T-helper 17 cell (primary cell): ENCODE measurements at places on chromosomes 12 and 14.

GRCh38 chr12:58169826-58170225 lies 228.5 kb downstream of the ATP23 start:
- no peak for DNase-seq

- no peak for DNase-seq
These were observed 7.0 kb downstream of the NIN start for GRCh38 chr14:50823762-50824636.

GRCh38 chr12:68633614-68634558 lies 23.2 kb downstream of the RAP1B start:
- no peak for DNase-seq

- DNase-seq, result no peak
These were observed 930 bp upstream of the MIA2 start for GRCh38 chr14:39232554-39233415.

GRCh38 chr14:36683083-36683724 lies 21.5 kb downstream of the PAX9 start:
- DNase-seq, result no peak

DNA sequence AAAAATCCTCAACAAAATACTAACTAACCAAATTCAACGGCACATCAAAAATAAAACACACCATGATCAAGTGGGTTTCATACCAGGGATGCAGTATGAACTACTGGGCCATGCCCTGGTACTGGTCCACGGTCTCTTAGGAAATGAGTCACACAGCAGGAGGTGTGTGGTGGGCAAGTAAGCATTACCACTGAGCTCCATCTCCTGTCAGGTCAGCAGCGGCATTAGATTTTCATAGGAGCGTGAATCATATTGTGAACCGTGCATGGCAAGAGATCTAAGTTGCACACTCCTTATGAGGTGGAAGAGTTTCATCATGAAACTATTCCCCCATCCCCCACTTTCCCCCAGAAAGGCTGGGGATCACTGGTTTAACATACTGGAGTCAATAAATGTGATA lies 6.7 kb upstream of the LGR5 start:
- no peak for DNase-seq

DNA sequence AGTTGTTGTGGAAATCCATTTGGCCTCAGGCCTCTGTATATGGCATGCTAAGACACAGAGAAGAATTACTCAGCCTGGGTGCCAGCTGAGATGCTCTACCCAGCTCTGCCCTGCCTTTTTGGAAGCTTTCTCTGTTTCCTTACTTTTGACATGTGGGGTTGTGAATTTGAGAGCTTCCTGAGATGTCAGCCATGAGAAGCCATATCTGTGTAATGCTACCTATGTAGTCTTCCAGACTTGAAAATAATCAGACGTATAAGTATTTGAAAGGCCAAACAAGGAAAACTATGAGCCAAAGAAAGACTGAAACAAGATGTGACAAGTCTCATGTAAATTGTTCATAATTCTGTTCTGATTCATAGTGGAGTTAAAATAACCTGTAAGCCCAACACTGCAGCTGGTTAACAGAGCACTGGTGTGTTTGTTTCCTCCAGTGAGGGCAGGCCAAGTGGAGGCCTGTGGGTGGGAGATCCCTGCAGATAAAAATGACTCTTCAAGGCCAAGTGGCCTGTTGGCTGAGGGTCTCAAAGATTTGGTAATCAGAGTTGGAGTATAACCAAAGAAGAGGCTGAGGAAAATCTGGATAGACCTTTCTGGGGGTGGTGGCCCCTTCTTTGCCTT lies 94.0 kb downstream of the TMX1 start:
- no peak for DNase-seq

GRCh38 chr12:93846936-93847516 lies 169.9 kb downstream of the CRADD start:
- DNase-seq, result no peak

- no peak for DNase-seq
These were observed 2.6 kb downstream of the GALNT16 start for GRCh38 chr14:69262516-69262915.

- no peak for DNase-seq
These were observed 716.7 kb upstream of the TMEM132C start for GRCh38 chr12:127550271-127550670.

GRCh38 chr14:68486033-68486732 lies 306.7 kb downstream of the ZFP36L1 start:
- no peak for DNase-seq

GRCh38 chr14:89603938-89604480 lies 187.0 kb upstream of the FOXN3 start:
- no peak for DNase-seq

GRCh38 chr12:127343940-127344339 lies 923.0 kb upstream of the TMEM132C start:
- DNase-seq, result no peak

GRCh38 chr12:94379479-94380113 lies 80.1 kb downstream of the CEP83 start:
- DNase-seq, result no peak

DNA sequence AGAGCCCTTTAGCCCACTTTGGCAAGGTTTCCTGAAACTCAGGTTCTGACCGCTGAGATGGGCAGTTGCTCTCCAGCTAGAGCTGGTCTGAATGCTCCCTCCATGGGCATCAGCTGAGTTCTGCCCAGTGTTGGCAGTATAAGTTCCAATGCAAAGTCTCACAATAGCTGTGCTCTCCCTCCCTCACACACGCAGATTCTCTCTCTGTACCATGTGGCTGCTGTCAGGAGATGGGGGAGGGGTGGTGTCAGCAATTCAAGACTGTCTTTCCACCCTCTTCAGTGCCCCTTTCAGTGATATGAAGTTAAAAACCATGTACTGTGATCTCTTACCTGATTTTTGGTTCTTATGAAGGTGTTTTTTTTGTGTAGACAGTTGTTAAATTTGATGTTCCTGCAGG lies 164.3 kb upstream of the PLEKHA5 start:
- DNase-seq, result no peak

GRCh38 chr12:10215436-10215835 lies 2.8 kb downstream of the GABARAPL1 start:
- DNase-seq, result no peak

DNA sequence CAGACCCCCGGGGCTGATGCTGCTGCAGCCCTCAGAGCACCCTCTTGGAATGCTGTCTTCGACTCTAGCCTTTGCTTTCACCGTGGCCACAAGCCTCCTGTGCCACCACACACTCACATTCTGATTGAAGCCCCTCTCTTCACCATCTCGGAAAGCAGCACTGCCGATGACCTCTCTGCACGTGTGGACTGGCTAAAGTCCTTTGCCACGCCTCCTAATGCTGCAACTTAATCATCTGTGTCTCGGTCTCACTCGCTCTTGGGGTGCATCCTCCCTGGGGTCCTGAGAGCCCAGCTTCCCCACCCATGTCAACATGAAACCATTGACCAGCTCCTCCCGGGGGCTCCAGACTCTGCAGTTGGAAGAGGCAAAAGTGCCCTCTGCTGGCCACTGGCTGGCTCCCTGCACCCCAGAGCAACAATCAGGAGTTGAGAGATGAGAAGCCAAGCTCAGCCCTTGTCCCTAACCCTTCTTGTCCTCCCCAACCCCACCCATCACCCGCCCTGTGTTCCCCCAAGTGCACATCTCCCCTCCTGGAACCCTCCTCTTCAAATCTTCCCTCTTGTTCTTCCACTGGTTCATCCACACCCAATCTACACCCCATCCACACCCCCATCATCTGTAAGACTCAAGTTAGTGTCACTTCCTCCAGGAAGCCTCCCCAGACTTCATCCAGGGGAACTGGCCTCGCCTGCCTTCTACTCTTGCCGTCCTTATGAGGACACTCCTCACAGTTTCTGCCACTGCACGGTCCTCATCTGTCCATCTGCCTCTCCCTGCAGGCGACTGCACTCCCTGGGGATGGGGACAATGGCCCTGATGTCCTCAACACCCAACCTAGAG lies 23.6 kb upstream of the FAM181A start:
- no peak for DNase-seq

DNA sequence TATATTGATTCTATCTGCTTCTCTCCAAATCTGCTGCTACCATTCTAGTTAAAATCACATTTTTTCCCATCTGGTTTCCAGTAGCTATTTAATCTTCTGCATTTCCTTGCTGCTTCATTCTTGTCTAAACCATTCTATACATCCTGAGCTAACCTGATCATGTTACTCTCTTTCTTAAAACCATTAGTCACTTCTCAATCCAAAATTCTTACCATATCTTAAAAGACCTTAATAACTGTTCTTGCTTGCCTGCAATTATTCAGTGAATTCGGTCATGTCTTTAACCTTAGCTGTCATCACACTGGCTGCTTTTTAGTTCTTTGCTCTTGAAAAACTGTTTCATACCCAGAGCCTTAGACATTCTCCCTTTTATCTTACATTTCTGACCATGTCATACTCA lies 56.4 kb upstream of the PZP start:
- DNase-seq, result no peak

- no peak for DNase-seq
These were observed 10.9 kb downstream of the RTL1 start for GRCh38 chr14:100892496-100893227.

GRCh38 chr12:128609861-128610260 lies 213.9 kb downstream of the SLC15A4 start:
- no peak for DNase-seq

GRCh38 chr14:40762685-40763084 lies 844.0 kb upstream of the LRFN5 start:
- no peak for DNase-seq

- DNase-seq, result no peak
These were observed 2.7 kb downstream of the LRP1 start for GRCh38 chr12:57130941-57131340.

DNA sequence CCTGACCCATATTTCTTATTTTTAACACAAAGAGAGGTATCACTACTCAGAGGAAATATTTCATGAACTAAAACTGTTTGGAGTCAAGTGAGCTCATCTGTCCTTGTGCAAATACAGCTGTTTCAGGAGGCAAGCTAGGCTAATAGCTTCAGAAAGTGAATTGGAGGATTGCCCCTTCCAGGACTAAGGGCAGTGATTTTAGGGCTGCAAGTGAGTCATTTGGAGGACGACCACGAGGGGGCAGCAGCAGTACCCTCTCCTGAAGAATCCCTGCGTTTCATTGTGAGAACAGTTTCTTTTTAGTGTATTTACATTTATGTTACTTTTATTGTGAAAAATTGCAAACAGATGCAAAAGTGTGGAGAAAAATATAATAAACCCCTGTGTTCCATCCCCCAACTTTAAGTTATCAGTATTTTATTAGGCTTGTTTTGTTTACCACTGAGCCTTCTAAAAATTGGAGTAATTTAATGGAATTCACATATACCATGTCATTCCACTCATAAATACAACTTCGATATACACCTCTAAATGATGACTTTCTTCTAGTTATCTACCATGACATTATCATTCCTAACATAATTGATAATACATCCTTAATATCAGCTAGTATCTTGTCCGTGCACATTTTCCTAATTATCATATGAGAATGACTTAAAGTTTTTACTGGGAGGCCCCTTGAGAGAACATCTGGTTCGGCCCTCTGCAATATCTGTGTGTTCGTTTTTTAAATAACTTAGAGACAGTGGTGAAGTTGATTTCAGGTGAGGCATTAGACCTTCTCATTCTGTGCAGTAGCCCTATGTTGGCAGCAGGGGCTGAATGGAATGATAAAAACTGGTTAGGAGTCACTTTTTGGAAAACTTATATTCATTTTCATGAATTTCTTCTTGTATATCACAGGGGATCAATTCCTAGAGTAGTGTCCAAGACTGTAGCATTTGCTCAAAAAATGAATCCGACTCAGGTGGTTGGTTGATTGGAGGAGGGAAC lies 13.7 kb downstream of the FOXJ2 start:
- DNase-seq, result peak; percentile 69

DNA sequence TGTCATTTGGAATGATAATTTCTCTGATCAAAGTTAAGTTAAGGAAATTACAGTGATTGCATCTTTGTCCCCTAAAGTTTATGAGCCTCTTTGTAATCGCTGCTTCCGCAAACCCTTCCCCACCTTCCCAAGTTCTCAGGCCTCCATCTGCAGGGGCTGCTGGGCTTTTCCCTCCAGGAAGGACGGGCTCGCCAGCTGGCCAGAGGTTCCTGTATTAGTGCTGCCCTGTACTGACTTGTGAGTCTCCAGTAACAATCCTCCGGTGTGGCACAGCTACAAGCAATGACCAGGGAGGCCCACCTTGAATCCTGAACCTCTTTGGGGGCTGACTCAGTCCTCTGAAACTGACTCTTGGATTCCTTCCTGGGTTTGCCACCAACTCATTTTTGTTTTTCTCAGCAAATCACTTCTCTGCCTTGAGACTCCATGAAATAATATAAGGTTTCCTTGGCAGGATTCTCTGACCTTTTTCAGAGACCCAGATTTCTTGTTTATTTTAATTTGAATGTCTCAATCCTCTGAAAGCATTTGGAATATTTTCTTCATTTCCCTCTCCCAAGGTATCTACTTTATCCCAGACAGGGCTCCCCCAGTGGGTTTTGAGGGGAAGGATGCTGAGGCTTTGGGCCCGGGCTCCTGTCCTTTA lies 398.6 kb downstream of the ZFP36L1 start:
- DNase-seq, result no peak

DNA sequence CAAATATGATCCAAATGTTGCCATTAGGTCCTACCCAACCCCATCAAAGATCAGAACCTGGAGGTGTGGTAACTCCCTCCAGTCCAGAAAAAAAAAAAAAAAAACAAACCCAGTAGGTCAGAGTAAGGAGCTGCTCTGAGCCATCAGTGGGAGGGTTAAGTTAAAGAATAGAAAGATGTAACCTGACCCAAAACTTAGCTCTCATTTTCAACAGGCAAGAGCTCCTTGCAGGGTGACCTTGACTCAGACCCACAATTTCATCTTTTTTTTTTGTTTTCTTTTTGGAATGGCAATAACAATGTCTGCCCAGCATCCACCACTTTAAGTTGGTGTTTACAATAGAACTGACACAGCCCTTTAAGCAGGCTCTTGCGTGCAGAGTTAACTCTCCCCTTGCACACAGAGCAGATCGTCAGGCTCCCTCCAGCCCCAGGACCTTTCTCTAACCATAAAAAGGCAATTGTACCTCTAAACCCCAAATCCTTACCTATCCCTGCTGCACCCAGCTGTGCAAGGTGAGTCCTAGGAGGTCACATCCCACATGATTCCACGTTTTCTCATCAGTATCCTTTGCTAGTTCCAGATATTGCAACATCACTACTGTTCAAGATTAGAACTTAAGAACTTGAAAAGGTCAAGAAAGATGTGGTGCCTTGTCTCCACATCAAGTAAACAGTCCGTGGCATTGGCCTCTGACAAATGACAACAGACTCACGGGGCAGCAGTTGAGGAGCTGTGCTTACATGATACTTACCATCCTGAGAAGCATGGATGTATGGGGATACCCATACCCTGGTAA lies 178.6 kb upstream of the EEA1 start:
- no peak for DNase-seq

- no peak for DNase-seq
These were observed 8.7 kb downstream of the ZCCHC8 start for GRCh38 chr12:122491991-122492390.

DNA sequence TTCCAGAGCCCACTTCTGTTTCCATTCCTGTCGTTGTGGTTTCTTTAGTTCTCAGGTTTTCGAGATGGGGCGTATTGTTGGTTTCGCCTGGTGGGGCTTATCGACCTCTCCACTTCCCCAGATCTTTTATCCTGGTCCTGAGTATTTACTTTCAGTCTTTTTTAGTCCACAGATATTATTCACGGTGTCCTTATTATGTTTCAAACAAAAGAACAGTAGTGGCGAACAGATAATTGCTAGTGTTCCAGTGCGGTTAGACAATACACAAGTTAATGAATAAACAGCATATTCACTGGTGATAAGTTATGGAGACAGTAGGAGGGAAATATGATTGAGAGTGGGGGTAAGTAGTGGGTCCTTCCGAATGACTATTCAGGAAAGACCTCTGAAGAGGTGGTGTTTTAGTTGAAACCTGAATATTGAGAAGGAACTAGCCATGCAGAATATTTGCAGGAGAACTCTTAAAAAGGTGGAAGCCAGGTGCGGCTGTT lies 668 bp downstream of the TMEM260 start:
- DNase-seq, result no peak

GRCh38 chr12:44384136-44384535 lies 492.0 kb downstream of the NELL2 start:
- no peak for DNase-seq
